ENCODE measurements at places on chromosomes 12 and 14.

DNA sequence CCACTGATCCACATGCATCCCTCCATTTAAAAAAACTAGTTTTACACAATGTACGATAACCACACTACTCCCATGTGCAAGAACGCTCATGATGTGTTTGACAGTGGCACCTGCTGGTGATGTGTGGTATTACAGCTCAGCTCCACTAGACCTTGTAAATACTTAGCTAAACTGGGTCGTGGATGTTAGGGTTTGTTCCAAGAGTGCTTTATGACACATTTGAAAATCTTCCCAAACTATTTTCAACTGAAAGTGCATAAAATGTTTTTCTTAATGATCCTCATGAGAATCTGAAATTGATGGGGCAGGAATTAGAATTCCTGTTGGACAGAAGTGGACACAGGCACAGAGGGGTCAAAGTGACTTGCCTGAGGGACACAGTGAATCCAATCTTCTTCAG is 99.2 kb downstream of the SCARB1 start:
- DNase-seq: no peak

- DNase-seq: no peak
These were observed 298.4 kb downstream of the TRHDE start for GRCh38 chr12:72570601-72571000.

GRCh38 chr14:61041704-61042103 is 60.7 kb downstream of the SLC38A6 start:
- no peak for DNase-seq

GRCh38 chr12:81070846-81071245 is 7.0 kb upstream of the ACSS3 start:
- no peak for DNase-seq

- no peak for DNase-seq
These were observed 132.6 kb downstream of the BMP4 start for GRCh38 chr14:53824061-53824460.

GRCh38 chr14:35047976-35048513 is 2.0 kb downstream of the FAM177A1 start:
- no peak for DNase-seq

DNA sequence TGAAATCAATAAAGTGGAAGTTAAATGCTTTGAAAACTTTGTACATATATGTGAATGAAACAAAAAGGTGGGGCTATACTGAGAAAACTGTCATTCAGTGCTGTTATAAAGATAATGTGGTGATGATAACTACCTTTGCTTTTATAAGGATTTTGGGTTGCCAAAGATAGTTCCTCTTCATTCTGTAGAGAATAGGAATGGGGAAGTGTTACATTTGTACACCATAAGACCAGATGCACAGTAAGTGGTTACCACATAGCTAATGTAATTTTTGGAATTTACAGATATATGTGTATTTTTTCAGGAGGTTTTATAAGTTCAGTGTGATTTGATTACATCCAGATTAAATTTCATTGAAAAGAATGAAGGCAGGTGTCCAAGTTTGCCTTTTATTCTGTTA is 18.1 kb downstream of the RAB21 start:
- no peak for DNase-seq

DNA sequence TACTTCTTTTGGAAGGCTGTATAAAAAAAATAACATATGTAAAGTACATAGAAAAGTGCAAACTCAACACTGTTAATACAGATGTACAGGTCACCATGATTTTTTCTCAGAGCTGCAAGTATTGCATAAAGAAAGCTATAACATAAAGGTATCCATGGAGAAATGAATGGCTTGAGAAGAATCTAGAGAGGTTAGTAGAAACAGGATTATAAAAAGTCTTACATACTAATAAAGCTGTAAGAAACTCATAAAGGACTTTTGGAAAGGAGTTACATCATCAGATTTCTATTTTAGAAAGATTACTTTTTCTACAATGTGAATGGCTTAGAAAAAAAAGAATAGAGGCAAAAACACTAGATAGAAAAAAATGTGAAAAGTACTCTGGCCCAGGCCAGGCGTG is 46.4 kb downstream of the R3HDM2 start:
- no peak for DNase-seq

- no peak for DNase-seq
These were observed 26.4 kb downstream of the EID3 start for GRCh38 chr12:104329707-104330532.

- no peak for DNase-seq
These were observed 38.7 kb downstream of the TUNAR start for GRCh38 chr14:95915330-95915729.

DNA sequence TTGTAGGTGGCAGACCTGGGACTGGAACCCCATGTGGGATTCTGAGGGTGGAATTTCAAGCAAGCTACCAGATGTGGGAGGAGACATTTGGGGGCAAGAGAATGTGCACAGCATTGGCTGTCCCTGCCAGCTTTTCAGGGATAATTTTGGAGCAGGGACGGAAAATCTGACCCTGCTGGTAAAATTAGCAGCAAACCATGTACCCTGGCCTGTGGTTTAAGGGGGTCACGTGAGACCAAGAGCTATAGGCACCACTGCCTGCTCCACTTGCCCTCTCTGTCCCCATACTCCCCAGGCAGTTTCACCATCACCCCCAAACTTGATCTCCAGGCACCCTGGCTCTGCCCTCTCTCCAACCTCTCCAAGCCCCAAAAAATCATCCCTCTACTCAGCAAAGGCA is 13.5 kb upstream of the ZDHHC22 start:
- no peak for DNase-seq

GRCh38 chr14:55588259-55588699 is 8.3 kb downstream of the KTN1 start:
- DNase-seq: no peak

- DNase-seq: no peak
These were observed 65.6 kb downstream of the PPP2R5E start for GRCh38 chr14:63477556-63477955.

- DNase-seq: no peak
These were observed 16.9 kb upstream of the TFCP2 start for GRCh38 chr12:51189790-51190355.

DNA sequence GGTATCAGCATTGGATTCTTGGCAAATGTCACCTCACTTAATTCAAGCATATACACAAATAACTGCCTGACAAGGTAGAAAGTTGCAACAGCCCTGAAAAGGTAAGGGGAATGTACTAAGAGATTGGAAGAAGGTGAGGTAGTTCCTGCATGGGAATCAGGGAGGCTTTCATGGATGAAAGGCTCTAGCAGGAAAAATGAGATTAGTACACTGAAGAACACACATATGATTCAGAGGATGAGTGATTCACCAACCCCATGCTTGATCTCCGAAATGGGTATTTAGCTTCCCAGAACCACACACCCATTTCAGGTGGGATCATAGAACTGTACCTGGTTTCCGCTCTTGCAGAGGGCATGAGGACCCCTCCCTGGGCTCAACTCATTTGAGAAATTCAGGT is 65.8 kb downstream of the PAH start:
- no peak for DNase-seq

DNA sequence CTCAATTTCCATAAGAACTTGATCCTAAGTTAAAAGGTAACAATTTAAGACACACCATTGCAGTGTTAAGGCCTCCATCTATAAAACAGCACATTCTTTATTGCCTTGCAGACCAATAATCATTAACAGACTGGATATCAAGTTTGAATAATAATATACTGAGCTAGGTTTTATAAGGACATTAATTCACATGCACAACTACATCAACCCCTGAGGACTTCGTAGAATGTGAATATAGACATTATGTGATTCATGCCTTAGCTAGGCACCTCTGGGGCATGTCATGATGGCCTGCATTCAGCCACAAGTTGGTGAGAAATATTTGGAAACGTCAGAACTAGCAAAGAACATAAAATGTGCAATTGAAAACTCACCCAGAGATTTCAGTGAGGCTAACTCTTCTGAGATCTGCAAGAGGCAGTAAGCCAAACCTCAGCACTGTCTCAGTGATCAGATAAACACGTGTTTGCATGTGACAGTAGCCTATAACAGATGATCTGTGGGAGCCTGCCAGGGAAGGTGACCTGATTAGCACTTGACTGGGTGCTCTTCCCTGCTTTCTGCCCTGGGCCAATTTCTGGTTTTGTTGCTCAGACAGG is 492.2 kb downstream of the FLRT2 start:
- no peak for DNase-seq

DNA sequence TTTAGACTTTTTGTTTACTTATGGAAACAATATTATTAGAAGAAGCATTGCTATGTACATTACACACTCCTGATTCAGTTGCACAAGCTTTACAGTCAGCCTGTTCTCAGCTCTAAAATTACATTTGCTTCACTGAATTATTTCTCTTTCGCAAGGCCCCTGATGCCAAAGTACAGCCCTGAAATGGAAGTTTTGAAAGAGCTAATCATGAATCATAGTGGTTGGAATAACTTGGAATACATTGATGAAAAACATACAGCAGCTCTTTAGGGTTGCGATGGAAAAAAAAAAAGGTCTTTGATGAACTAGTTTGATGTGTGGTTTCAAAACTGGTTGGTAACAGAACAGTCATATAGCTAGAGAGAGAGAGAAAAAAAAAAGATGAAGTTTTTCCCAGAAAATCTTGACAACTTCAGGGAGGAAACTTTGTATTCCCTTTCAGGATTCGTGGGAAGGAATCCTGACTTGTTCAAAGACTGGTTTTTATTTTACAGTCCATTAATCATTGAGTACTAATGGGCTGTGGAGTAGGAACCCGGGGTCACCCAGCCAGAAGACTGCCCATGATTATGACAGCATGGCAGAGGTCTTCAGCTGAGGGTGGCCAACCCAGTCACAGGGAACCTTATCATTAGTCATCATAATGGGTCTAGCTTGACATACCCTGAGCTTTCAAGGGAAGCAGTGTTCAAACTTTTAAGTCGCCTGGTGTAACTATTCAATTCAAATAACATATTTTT is 460.1 kb downstream of the NAV3 start:
- DNase-seq: no peak

DNA sequence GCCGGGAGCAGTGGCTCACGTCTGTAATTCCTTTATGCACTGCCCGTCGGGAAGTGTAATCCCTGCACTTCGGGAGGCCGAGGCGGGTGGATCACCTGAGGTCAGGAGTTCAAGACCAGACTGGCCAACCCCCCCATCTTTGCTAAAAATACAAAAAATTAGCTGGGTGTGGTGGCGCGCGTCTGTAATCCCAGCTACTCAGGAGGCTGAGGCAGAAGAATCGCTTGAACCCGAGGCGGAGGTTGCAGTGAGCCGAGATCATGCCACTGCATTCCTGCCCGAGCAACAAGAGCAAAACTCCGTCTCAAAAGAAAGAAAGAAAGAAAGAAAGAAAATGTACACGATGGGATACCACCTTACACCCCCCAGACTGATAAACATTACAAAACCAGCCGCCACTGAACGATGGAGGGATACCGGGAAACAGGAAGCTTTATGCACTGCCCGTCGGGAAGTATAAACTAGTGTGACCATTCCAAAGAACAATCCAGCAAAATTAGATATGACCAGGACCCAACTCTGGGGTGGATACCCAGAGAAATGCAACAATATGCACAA is 1.1 kb downstream of the ABCD4 start:
- no peak for DNase-seq

- no peak for DNase-seq
These were observed 127.2 kb upstream of the DAAM1 start for GRCh38 chr14:59061292-59061691.

DNA sequence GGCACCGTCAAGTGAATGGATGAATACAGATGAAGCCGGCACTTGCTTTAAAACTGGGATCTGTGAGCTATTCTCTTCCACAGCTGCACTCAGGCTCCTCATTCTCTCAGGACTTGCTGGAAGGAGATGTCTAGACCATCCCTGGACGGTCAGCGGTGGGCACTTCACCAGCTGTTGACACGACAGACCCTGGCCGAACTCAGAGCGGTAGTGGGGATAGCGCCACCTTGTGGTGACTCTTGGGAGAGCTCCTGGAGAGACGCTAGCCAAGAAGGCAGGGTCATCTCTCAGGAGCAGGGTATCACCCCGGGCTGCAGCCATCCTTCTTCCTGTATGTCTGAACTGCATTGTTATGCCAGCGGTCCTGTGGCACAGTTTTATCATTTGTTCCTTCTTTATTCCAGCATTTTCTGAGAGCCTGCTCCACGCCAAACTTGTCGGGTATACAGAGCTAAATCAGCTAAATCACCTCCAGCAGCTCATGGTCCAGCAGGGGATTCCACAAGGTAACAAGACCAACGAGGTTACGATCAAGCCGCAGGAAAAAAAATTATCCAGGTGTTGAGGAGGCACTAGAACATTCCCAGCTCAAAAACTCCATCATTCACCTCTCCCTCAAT is 10.0 kb downstream of the WNT1 start:
- DNase-seq: peak; percentile 54

- DNase-seq: no peak
These were observed 28.8 kb upstream of the BHLHE41 start for GRCh38 chr12:26153421-26154154.

DNA sequence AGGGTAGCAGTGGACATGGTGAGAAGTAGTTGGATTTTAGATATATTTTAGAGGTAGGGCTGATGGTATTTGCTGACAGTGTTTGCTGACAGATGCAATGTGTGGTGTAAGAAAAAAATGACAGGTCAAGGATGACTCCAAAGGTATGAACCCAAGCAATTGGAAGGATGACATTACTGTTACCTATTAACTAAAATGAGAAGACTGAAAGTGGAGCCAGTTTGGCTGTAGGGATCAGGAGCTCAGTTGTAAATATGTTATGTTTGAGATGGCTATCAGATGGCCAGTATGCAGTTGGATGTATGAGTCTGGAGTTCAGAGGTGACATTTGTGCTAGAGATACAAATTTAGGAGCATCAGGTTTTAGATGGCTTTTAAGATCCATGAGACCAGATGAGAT is 17.4 kb upstream of the SERPINA6 start:
- no peak for DNase-seq

GRCh38 chr12:67671892-67672291 is 23.3 kb downstream of the DYRK2 start:
- no peak for DNase-seq

GRCh38 chr14:24307575-24308341 is at the start of gene CIDEB:
CIDEB (minus strand) TSS chr14:24307977; CDS start chr14:24307858, 119 bp downstream.
- DNase-seq: peak; percentile 74

DNA sequence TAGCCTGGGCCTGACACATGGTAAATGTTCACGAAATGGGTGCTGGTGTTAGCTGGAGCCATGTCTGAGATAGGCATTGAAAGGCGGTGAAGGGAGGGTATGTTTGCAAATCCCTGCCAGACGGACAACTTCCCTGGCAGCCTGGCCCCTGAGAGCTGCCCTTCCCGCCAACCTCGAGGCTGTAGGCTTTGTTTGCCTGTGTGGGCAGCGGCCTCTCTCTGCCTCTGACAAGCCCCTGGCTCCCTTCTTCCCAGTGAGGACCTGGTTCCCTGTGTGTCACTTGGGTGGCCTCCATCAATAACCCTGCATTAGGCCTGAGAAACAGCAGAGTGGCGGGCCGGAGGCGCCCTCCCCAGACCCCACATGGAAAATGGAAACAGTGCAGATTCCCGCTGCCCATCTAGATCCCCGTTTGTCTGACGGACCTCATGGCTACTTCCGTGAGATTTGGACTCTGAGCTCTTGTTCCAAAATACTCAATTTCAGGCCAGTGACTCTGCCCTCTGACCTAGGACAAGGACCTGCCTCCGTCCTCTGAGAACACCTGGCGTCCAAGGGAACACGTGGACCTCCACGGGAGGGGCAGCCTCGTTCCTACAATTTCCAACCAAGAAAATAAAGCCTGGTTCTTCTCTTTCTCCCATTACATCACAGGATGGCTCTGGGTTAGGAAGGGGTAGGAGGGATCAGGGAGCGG is 325.5 kb downstream of the DPF3 start:
- no peak for DNase-seq
